GM19239 (cell line): ENCODE measurements at places on chromosomes 11 and 22.

DNA sequence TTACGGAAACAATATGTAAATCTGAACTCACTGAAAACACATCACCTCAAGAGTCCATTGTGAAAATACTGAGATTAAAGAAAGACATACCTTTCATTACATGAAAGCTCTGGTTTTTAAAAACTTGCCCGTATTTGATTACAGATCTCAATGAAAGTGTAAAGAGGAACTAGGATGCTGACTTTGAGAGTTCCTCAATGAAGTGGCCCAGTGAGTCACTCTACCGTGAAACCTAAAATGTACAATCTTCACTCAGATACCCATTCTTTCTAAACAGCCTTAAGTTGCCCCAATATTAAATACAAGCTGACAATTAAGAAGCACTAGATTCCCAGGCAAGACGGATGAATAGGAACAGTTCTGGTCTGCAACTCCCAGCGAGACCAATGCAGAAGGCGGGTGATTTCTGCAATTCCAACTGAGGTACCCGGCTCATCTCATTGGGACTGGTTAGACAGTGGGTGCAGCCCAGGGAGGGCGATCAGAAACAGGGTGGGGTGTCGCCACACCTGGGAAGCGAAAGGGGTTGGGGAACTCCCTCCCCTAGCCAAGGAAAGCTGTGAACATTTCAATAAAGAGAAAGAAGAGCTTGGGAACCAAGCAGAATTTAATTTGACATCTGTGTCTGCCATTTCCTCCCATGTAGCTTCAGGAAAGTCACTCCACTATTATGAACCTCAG lies 33.8 kb upstream of the OR9G4 start:
- DNase-seq: no peak

DNA sequence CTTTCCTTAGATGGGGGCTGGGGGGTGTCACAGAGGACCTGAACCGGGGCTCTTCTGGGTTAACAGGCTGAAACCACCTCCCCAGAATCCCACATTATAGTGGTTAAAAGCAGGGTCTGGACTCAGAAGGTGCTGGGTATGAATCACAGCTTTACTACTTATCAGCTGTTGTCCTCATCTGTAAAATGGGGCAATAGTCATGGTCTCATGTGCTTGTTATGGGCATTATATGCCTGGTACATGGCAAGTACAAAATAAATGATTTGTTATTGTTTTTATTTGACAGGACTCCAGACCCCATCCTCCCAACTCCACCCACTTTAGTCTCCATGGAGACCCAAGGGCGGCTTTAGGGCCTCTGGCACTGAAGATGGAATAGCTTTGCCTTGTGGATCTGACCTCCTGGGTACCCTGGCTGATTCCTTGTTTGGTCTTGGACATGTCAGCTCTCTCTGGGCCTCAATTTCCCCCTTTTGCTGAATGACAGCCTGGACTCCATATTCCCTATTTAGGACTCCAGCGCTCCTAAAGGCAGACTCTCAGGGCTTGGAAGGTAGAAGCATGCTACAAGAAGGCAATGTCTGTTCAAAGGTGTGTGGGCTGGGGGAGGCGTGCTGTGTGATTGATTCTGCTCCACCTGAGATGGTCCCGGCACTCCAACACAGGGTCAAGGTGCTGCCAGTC lies 812 bp upstream of the SMTN start:
- DNase-seq: no peak

GRCh38 chr11:107679255-107680024 lies 32.4 kb downstream of the SLN start:
- no peak for DNase-seq

- no peak for DNase-seq
Measured at GRCh38 chr22:32684822-32685187, 116.7 kb upstream of the TIMP3 start.

DNA sequence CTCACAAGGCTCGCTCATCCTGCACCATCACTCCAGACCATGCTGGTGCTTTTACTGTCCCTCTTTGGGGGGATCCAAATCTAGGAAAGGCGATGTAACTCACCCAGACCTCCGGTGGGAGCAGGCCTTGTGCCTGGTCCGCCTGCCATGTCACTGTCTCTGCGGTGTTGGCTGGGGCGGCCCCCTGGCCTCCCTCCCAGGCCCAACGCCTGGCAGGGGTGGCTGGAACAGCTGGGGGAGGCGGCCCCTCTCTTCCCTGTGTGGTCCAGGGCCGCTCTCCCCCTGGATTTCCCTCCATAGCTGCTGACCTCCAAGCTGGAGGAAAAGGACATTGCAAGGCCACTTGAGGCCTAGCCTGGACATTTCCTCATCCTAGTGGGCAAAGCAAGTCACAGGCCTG lies 11.1 kb upstream of the MGAT3 start:
- DNase-seq: no peak

DNA sequence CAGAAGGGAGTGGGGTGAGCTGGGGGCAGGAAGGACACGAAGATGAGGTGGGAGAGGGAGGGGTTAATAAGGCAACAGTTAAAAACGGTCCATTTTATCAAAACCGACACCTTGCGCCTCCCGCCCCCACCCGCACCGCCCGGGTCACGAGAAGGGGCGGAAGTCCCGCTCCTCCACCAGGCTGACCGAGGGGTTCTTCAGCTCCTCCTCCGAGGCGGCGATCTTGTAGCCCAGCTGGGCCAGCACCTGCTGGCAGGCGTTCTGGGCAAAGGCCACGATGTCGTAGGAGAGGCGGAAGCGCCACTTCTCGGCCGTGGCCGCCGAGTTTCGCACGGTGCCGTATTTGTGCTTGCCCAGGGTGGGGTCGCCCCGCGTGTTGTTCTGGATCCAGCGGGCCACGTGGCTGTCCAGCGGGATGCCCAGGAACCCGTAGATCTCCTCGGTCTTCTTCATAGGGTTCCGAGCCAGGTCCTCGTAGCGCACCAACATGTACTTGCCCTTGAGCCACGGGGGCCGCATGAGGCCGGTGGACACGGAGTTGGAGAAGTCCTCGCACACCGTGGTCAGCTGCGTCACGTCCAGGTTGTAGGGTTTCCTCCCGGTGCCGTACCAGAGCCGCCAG lies 15.8 kb downstream of the CHST1 start:
- no peak for DNase-seq

- DNase-seq: no peak
Measured at GRCh38 chr11:82794490-82794889, 60.8 kb upstream of the FAM181B start.

DNA sequence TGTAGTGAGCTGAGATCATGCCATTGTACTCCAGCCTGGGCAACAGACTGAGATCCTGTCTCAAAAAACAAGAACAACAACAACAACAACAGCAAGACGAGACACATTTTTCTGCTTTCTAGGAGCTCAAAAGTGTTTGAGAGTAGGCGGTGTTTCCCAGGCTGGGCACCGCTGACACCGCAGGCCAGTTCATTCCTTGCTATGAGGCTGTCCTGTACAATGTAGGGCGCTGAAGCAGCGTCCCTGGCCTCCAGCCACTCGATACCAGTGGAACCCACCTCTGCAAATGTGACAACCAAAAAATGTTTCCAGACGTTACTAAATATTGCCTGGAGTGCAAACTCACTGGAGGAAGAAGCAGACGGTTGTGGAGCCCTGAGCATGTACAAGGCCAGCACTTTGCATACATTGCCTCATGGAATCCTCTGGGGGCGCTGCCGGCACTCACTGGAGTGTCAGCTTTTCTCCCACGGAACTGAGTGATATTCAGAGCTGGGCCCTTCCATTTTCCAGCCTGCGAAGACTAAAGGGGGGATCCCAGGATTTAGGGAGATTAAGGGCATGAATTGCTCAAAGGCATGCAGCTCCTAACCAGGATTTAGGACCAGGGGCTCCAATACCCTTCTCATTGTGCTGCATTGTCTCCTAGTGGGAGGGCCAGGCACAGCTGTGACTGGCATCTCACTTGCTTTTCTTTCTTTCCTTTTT lies 5.8 kb upstream of the MIEF1 start:
- no peak for DNase-seq

- DNase-seq: no peak
Measured at GRCh38 chr11:69909561-69910518, 90.6 kb upstream of the FGF3 start.

DNA sequence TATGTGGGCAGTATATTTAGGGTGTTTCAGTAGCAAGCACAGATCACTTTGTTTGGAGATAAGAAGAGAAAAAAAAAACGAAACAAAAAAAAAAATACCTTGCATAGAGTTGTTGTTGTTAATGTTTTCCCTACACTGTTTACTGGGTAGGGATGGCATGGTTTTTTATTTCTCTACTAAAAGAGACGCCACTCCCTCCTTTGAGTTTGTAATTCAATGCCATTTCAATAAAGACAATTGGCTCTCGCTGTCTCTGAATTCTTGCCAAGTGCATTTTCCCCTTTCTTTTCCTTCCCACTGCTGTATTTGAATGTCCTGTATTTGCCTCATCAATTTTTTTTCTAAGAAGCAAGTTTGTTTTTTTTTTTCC lies 213.9 kb upstream of the UBASH3B start:
- DNase-seq: no peak

DNA sequence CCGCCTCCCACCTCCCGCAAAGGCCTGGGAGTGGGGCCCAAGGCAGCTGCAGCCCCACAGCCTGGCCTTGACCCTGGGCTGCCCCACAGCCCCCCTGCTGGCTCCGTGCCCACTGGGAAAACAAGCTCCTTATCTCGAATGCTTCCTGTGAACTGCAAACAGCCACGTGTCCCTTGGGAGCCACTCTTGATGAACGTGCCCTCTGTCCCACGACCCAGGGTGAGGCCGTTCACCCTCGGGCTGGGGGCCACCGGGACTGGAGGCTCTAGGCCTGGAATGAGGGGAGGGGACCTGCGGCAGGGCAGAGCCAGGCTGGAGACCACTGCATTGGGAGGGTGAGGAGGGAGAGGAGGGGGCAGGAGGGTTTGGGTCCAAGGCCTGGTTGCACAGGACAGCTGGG lies 9.5 kb downstream of the H19 start:
- DNase-seq: no peak

- no peak for DNase-seq
Measured at GRCh38 chr11:2177076-2177475, 5.5 kb upstream of the TH start.

GRCh38 chr11:70689764-70690163 lies 291.4 kb downstream of the CTTN start:
- DNase-seq: no peak

GRCh38 chr11:61512435-61512834 lies 3.9 kb downstream of the LRRC10B start:
- DNase-seq: no peak

GRCh38 chr11:116543099-116543498 lies 229.7 kb downstream of the BUD13 start:
- DNase-seq: no peak

GRCh38 chr22:19760951-19761724 lies 560 bp downstream of the TBX1 start:
- DNase-seq: no peak

DNA sequence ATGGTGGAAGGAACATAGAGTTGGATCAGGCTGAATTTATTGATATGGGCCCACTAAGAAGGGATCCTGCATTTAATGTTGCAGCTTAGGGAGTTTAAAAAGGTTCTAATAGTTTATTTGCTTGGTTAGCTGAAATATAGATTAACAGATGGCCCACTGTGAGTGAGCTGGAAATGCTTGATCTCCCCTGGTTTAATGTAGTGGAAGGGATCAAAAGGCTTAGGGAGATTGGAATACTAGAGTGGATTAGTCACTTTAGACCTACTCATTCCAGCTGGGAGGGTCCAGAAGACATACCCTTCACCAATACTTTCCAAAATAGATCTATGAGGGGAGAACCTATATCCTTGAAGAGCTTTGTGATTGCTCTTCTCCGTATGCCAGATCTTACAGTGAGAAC lies 130.1 kb upstream of the ZC3H12C start:
- DNase-seq: no peak

- DNase-seq: no peak
Measured at GRCh38 chr11:114179234-114179941, 116.8 kb upstream of the NNMT start.

- no peak for DNase-seq
Measured at GRCh38 chr22:43234264-43234988, 47.5 kb upstream of the TTLL12 start.

DNA sequence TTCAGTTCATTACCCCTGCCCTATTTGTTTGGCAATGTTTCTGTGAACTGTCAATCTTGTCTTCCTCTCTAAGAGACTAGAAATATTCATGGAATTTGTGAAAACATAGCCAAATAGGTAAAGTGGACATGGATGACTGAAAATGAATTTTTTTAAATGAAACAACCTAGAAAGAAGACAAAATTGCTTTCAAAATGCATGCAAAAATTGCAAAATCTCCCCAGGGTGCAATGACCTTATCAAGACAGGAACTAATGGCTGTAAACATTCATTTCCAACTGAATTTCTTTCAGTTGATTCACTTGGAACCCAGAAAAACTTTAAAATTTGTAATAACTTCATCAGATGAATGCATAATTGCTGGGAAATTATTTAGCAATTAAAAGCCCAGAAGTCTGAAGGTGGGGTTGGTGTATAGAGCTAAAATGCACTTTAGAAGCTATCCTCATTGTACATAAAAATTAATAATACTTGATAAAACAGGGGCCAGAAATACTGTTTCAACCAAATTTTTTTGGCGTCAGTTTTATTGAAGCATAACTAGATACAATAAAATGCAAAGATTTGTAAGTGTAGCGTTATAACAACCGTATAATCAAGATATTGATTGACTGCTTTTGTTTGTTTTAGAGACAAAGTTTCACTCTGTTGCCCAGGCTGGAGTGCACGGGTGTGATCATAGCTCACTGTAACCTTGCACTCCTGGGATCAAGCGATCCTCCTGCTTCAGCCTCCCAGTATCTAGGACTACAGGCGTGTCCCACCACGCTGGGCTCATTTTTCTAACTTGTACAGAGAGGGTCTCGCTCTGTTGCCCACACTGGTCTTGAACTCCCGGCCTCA lies 27.6 kb upstream of the SLC35C1 start:
- no peak for DNase-seq

DNA sequence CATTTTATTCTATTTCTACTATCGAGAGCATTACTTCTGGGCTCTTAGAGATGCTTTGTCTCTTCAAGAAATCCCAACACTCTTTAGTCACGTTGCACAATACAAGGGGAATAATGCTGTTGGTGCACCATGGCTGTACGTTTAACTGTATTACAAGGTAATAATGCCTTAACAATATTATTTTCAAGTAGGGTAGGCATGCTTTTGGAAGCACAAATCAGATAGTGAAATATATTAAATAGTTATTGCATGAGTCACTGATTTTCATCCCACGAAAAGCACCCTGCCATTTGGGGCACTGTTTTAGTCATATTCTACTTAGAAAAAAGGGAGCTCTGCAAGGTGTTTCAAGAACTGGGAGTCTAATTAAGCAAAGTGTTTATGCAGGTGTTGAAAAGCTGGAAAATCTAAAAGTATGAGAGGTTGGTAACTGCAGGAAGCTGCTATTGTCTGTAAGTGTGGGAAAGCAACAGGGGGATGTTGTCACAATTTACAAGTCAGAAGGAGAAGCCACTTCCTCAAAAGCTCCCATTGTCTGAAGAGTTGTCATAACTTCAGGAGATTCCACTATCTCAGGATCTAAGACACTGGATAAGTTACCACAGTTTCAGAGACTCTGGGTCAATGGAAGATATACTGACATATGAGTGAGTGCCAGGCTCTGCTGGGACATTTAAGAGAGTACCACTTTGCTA lies 218.2 kb downstream of the JRKL start:
- DNase-seq: no peak

- DNase-seq: no peak
Measured at GRCh38 chr11:59854871-59855270, 9.6 kb upstream of the CBLIF start.

- DNase-seq: no peak
Measured at GRCh38 chr11:119522609-119523008, 99.6 kb upstream of the THY1 start.
